ENCODE measurements at places on chromosomes 7 and 10.

DNA sequence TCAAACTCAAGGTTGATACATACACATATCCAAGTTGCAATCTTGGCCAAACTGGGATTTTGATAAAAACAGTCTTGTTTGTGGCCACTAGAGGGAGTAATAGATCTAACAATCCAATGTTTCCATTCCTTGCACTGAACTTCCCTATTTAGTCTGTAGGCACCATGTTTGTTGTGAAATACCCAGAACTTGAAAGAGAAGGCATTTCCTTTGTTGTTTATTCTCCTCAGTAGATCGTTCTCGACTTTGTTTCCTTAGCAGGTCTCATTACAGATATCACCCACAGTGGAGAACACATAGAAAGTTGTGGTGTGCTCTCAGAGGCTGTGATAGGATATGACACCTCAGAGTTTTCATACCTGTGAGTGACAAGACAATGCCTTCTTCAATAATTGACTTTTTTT, 70.3 kb upstream of the MXI1 start:
- DNase-seq = no peak

DNA sequence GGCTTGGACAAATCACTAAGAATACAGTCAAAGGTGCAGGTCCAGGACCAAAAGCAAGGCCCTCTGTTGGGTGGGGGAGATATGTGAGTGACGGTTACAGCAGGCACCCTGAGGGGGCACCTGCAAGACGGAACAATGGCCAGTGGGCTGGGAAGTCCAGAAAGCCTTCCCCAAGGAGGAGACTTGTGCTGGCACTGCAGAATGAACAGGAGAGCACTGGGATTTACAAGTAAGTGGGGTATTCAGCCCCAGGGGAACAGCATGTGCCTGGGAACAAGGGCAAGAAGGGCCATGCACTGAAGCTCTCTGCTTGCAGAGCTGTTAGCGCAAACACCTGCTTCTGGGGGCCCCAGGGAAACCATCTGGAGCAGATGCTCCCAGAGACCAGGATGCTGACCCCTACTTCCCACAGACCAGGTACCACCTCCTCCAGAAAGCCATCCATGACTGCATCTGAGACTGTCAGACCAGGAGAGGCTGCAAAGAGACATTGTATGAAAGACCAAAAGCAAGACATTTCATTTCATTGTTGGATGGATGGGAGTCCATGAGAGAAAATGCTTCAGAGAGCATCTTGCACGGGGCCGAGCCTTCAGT, 24.6 kb upstream of the ZMIZ1 start:
- DNase-seq = no peak

DNA sequence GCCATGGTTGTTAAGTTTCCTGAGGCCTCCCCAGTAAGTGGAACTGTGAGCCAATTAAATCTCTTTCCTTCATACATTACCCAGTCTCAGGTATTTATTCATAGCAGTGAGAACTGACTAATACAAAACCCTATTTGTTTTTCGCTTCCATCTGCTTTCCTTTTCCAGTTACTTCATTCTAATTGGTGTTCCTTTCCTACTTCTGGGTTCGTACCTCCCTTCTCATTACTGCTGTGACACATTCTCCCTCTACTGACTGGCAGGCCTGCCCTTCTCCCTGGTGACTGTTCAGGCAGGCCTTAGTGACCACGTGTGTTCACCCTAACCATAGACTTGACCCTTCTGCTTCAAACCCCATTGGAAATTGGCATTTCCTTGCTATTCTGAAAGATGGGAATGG, 37.7 kb downstream of the MTURN start:
- no peak for DNase-seq

DNA sequence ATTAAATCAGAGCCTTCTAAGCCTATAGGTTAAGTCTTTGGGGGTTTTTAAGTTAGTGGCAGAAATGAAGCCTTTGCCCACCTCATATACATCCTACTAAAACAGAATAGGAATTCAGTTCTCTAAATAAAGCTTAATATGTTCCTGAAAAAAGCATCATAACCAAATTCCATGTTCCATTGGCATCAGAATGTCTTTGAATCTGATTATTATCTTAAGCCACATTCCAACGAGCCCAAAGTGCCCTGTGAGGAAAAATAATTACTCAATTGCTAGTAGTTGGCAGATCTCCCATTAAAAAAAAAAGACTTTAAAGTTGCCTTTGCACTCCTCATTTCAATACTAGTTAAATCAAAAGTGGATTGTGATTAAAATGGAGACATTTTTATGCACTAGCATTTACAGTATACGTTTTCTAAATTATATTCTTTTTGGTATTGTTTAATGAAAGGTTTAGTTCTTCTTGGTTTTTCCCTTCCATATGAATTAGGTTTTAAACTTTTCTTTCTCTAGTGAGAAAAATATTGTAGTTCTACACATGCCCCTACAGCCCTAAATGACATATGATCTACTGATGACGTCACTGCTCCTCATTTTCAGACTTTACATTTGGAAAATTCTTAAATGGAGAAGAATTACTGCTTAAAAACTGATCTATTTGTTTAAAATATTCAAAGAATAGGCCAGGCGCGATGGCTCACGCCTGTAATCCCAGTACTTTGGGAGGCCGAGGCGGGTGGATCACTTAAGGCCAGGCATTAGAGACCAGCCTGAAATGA, 54.3 kb upstream of the CABCOCO1 start:
- no peak for DNase-seq

GRCh38 chr7:128879939-128880746, 17.5 kb downstream of the ATP6V1F start:
- DNase-seq = no peak

GRCh38 chr7:112789453-112789816, 758 bp downstream of the TMEM168 start:
- no peak for DNase-seq

GRCh38 chr10:78339251-78339650, 305.6 kb downstream of the RPS24 start:
- DNase-seq = no peak

GRCh38 chr10:60566096-60566495, 176.4 kb upstream of the ANK3 start:
- no peak for DNase-seq

DNA sequence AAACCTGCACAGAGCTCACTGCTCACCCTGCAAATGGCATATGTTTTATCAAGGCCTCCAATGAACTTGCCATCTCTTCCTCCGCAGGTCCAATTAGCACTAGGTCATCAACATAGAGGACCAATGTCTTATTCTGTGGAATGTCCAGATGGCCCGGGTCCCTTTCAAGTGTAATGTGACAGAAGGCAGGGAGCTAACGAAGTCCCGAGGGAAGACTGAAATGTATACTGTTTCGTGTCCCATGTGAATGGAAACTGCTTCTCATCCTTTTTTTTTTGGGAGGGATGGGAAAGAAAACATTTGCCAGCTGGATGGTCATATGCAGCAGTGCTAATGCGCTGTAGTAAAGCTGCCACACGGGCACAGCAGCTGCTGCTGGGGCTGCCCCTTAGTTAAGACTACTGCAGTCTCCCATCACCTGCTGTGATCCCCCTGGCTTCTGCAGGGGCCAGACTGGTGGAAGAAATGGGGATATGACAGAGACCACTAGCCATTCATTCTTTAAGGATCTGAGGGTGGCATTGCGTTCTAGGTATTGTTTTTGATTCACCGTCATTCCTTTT, 61.7 kb upstream of the CCNY start:
- DNase-seq = no peak

DNA sequence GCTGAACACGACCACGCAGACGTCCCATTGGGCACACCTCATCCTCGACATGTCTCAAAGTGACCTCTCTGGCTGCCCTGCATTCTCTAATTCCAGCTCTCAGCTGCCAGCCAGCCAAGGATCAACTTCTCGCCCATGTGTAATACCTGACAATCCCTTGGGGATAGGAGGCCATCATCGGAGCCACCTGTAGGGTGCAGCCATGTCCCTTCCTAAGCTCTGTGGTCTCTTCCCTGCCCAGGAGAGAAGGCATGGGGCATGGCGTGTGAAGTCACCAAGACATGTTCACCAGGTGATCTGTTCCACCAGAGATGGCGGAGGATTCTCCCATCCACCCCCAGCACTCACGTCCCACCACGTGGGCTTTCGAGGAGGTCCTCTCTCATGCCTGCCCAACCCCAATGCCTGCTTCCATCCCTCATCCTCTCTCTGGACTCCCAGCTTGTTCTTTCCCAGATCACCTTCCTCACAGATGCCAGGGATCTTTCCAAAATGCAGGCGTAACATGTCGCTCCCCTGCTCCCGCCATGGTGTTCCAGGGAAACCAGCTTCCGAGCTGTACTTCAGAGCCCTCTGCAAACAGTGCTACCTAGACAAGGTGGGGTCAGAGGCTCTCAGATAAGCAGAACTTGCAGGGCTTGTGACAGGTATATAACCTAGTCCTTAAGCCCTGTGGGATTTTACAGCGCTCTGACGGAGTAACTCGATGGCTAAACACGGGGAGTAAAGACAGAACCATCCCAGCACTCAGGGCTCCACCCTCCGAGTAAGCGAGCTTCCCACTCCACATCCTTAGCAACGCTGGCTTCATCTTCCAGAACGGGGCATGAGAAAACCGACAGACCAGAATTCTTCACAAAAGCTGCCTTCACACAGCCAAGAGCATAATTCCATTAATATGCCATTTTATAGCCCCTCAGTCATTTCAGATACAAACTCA, 41.1 kb downstream of the BRI3 start:
- DNase-seq = no peak
